ENCODE measurements at places on chromosomes 5 and 9.

- no peak for DNase-seq
Measured at GRCh38 chr9:135082536-135082935, 4.9 kb upstream of the OLFM1 start.

DNA sequence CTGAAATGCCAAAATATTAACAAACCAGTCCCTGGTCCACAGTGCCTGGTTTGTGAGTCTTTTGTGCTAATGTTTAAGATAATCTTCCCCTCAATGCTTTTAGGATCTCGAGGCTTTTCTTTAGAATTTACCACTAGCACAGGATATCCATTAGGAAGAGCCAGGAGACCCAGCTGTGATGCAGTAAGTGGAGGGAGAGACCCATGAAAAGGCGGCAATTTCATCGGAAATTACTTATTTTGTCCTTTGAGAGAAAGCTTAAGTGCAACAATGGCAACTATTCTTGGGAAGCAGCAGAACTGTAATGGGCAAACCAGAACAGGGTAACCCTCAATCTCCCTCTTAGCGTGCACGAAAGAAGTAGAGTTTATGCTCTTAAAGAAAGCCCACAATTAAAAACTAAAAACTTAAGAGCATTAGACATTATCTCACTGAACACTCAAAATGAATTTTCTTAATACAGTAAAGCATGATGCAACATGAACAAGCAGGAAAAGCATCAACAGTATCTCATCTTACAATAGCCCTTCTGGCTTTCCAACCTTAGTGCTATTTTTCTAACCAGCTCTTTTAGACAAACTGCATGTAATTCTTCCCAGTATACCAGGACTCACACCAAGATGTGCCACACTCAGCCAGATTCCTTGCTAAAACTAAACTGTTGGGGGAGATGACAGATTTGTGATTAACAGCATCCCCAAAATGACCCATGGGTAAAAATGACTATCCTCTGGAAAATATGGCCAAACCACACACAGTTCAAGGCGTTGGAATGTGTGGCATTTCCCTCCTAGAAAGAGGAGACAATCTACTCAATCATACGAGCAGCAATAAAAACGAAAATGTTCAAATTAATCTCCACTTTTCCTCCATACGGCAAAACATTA lies 36.4 kb downstream of the PWWP2A start:
- no peak for DNase-seq

GRCh38 chr9:135701959-135702721 lies at the start of gene KCNT1:
KCNT1 (plus strand) TSS chr9:135702185; CDS start chr9:135702259, 74 bp downstream.
- DNase-seq, result peak; percentile 14

- DNase-seq, result no peak
Measured at GRCh38 chr5:141373673-141374317, at the start of gene PCDHGA6. PCDHGA6 (plus strand) TSS chr5:141373891; CDS start chr5:141374084, 193 bp downstream.

- no peak for DNase-seq
Measured at GRCh38 chr5:132718544-132719312, 18.6 kb downstream of the KIF3A start.

DNA sequence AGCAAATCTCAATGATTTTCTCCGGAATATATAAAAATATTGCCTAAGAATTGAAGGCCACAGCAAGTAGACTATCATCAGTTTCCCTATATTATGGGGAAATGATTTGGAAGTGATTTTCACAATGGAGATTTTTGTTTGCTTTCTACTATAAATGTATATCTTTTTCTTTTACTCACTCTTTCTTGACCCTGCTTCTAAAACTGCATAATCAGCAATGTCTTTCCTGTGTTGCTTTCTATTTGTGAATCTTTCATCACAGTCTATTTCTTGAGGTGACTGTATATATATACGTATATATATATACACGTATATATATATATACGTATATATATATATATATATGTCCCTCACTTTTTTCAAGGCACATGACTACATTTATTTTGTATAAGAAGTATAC lies 622.6 kb downstream of the DTWD2 start:
- no peak for DNase-seq

DNA sequence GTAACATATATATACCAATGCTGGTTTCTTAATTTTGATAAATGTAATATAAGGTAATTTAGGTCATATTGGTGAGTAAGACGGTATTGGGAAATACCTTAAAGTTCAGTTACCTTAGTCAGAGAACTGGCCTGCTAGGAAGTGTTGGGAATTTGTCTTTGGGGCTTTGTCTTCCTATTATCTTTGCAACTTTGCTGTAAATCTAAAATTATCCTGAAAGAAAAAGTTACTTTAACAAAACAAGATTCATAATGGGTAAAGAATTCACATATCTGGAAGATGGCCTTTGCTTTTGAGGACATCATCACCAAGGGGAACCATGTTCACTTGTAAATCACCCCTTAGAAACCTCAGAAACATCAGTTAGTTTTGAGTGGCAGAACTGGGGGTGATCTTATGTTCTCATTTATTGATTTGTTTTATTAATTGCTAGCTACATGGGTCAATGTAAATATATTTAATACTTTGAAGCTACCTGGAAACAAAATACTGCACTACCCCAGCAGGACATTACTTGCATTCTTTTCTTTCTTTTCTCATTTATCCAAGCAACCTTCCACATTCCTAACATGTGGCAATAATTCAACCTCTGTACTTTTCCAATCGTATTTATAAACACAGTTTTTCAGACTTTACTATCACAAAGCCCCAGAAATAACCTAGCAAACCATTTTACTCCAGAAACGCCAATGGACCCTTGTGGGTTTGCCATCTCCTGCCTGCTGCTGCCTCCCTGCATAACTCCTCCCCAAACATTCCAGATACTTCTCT lies 41.4 kb downstream of the GLIS3 start:
- DNase-seq, result no peak

GRCh38 chr5:60248901-60249300 lies 355.4 kb upstream of the PDE4D start:
- DNase-seq, result no peak

DNA sequence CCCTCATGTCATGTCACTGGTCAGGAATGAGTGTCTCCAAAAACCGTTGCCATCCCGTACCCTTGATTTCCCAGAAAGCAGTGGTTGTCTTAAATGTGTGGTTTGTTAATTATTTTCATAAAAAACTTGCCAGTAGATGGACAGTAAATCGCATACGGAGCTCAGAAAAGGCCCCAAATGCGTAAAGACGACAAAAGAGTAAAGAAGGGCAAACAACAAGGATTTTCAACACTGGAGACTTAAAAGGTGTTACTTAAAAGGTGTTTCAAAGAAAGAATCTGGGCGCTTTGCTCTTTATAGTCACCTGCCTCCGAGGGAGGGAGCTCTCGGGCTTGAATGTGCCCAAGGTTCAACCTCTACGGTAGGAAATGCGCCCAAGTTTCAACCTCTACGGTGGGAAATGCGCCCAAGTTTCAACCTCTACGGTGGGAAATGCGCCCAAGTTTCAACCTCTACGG lies 734 bp downstream of the KIF27 start:
- no peak for DNase-seq

- DNase-seq, result no peak
Measured at GRCh38 chr9:136840877-136841645, 1.2 kb upstream of the AJM1 start.

DNA sequence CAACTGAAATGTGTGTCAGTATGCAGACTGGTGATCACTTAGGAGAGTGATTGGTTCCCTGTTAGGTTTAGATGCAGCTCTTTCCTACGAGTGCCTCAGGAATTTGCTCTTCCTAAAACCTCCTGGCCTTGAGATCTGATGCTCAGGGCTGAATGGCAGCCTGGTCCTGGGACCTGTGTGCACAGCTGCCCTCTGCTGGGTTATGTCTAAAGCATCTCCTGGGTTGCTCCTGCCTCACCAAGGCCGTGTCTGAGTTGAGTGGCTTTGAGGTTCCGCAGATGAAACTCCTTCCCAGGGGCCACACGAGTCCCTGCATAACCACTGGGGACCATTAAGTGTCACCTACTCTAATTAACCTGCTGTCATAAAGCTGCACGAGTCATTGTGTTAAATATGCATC lies 59.5 kb downstream of the MVB12B start:
- no peak for DNase-seq

- DNase-seq, result no peak
Measured at GRCh38 chr9:124149992-124150391, 107.8 kb upstream of the NEK6 start.

DNA sequence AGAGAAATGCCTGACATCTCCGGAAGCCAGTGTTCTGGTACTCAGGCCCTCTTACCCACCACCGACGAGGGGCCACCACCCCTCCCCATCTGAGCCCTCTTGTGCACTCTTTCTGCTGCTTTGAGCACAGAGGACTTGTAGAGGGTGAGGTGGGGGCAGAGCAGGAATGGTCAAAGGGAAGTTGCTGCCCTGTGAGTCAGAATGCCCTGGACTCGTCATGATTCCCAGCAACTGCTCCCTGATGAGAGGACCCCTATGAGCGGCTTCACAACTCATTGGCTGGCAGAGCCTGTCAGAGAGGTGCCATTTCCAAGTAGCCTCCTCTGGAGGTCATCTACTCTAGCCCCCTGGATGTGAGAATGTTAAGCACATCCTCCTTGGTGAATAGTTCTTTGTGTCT lies 845 bp downstream of the ECSCR start:
- DNase-seq, result no peak

DNA sequence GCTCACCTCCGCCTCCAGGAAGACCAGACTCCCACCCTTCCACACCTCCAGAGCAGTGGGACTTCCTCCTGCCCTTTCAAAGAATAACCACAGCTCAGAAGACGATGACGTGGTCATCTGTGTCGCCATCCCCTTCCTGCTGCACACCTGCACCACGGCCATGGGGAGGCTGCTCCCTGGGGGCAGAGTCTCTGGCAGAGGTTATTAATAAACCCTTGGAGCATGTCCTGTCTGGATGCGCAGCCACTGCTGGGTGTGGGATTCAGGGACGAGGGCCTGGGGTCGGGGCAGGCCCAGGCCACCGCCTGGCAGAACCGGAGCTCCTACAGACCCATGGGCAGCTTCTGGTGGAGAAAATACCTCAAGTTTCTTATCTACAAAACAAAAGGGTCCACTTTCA lies 5.0 kb downstream of the PAEP start:
- no peak for DNase-seq

- no peak for DNase-seq
Measured at GRCh38 chr5:168612123-168612522, 33.0 kb upstream of the PANK3 start.
